ENCODE measurements at places on chromosomes 5 and 9.

DNA sequence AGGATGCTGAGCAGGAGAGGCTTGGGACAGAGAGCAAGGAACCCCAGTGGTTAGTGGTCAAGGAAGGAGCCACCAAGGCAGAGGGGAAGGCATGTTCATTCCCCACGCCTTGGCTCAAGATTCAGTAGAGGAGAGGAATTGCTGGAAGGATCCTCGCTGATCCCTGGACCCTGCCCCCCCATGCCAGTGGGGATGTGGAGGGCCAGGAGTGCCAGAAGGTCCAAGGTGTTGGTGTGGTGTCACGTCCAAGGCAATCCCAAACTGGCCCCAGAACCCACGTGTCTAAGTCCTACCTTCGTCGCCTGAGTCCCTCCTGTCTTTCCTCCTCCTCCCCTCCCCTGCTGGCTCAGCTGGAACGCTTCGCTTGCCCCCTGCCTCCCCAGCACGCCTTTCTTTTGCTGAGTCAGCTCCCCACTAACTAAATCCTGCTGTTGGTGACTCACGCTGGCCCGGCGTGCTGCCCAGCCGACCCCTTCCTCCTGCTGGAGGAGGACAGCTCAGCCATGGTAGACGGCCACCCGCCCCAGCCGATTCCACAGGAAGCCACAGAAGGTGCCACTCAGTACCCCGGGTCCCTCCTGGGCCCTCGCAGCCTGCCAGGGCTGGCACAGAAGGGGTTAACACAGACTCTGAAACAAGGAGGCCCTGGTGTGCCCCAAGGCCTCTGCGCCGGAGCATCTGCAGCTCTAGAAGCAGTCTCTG lies 37.6 kb upstream of the ORM1 start:
- DNase-seq, result no peak

DNA sequence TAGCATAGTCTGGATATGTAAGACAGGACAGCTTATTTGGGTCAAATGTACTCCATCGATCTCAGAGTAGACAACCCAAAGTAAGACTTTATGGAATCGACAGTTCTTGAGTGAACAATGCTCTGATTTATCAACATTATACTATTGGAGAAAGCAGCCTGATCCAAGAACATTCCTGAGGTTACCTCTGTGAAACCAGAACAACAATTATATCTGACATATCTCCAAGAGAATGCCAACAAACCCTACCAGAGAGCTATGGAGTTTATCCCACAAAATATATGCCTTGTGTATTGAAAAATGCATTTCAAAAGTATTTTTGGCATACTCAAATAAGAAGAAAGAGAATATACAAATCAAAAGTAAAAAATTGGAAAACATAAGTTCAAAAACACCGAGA lies 1985.9 kb downstream of the EFNA5 start:
- no peak for DNase-seq

DNA sequence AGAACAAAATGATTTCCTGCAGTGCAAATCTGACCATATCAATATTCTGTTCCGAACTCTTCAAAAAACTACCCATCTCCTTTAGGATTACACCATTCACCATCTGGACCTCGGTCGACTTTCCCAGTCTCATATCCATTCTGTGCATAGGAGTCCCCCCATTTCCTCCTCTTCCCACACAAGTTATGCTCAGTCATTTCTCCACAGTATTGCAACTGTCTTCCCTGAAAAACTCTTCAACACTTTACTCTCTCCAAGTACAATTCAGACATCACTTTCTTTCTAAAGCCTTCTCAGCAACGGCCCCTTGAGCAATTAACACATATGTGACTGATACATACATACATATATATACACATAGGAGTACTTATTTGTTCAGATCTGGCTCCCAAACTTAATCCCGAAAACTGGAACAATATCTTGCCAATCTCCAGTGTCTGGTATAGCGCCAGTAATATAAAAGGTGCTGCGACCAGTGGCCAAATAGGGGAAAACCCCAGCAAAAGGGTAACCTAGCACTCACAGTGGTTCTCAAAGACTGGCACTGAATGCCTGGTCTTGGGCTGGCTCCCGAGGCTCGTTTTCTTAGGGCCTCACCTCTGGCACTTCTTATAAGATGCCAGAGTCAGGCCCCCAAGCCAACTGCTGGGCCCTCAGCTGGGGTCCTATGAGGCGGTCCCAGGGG lies 629 bp downstream of the ZBTB26 start:
- no peak for DNase-seq

- DNase-seq, result no peak
Observed at GRCh38 chr9:12814877-12815237, 40.0 kb downstream of the LURAP1L start.

DNA sequence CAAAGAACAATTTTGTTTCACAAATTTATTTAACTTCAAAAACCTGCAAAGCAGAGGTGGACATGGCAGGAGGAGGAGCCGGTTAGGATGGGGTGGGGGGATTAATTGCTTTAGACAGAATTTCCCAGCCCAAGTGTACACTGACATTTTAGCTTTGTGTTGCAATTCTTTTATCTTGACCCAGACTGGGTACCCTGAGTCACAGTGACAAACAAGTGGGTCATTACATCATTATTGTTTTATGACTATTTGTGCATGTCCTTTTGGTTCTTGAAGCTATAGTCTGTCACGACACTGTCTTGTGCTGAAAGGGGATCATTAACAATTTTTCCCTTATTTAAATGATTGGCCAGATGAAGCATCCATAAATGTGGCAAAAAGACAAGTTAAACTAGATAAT lies 84.5 kb upstream of the VCAN start:
- no peak for DNase-seq

- no peak for DNase-seq
Observed at GRCh38 chr5:74321326-74321725, 319.2 kb downstream of the ENC1 start.

GRCh38 chr5:149959406-149960236 lies 937 bp upstream of the SLC26A2 start:
- peak; percentile 13 for DNase-seq

GRCh38 chr5:177389241-177390169 lies 5.3 kb downstream of the SLC34A1 start:
- peak; percentile 42 for DNase-seq

DNA sequence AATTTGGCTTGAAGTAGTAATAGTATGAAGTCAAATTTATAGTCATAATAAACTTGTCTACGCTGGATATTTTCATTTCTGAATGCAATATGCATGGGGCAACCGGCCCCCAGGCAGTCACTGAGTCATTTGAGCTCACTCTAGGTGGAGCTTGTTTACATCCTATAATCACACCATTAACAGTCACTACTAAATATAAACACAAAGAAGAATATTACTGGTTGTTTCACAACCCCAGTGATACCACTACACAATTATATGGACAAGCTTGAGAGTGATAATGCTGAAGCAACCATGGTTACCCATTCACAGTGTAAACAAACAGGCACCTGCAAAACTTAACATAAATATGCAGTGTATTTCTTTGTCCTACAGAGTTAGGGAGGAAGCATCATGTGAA lies 68.7 kb downstream of the MARCHF3 start:
- DNase-seq, result no peak

DNA sequence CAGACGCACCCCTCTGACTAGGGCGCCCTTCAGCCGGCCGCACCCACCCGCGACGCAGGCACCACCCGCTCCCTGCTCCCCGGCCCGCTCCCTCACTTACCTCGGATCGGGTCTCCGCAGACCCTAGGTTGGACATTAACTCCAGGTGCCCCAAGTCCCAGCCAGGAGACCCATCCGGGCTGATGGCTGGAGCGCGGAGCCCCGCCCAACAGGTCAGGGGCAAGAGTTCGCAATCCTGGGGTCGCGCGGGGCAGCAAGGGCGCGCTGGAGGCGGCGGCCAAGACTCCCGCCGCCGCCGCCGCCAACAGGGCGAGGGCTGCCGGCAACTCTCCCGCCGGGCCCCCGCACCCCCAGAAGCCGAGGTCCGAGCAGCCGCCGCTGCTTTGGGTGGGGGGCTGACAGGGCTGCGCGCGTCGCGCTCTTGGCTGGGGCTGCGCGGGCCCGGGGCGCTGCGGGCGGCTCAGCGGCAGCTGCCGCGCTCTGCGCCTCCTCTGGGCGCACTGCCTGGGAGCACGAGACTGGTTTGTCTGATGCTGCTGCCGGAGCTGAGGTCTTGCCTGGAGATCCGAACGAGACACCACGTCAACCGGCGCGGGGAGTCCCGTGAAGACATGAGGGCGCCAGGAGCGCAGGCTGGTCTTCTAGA lies at the start of gene GDNF:
Gene GDNF (minus strand): TSS at position 635 of the 646 bp plus-strand sequence. CDS start 5,245 bp downstream, outside the sequence.
- no peak for DNase-seq

- no peak for DNase-seq
Observed at GRCh38 chr5:132773114-132773513, 3.9 kb downstream of the SEPTIN8 start.

DNA sequence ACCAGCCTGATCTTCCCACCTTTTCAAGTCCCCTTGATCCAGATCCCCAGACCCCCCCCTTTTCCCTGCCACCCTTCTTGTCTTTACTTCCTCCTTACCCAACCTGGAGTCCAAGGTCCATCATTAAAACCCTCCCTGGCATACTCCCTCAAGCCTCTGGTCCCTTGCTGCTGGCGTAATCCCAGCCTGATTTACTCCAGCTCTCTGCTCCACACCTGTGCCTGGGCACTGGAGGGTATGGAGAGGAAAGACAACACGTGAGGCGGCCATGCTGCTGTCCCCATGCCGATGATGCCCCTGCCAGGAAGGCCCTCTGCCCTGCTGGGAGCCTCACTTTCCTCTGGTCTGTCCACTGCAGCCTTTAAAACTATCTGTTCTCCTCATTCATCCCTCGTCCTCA lies 5.1 kb downstream of the B4GALT7 start:
- DNase-seq, result no peak

DNA sequence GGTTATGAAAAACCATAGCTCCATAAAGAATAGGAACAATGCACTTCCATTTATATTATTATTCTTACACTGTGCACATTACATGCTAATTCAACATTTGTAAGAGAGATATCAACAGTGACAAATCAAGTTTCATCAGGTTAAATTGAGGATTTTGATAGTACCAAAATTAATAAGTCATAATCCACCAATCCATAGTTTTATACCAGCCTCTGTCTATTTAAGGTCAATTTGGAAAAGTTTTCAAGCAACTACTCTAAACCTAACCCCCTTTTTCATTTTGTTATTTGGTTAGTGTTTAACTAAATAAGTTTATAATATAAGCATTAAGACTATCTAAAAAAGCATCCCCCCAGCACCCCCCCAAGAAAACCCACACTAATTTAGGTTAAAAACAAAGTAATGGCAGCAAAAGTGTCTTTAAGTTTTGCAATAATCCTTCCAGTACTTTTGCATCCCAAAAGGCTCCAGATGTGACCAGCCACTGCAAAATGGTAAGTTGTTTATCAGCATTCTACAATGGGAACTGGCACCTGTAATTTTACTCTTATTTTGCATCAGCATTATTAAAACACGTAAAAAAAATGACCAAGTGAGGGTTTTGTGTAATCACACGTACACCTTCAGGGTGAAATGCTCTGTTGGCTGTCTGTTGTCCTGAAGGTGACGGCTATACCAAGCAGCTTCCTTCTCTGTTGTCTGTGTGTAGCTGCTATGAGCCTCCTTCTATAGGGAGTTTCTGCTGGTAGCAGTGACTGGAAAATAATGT lies 36.8 kb upstream of the SSBP2 start:
- DNase-seq, result no peak

DNA sequence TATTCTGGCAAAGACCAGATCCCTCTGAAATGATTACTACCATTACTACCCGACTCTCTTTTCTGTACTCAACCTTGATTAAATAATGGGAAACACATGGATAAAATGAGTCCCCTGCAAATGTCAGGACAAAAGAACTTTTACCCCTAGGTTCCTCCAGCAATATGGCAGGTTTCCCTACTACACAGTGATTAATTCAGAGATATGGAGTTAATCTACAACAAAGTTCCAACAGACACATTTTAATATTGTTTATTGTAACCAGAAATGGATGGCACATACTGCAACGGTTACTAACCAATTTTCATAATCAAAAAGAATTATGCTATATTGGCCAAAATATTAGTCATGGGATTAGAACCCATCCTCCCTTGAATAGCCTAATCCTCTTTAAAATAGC lies 294.8 kb downstream of the ATPSCKMT start:
- no peak for DNase-seq

DNA sequence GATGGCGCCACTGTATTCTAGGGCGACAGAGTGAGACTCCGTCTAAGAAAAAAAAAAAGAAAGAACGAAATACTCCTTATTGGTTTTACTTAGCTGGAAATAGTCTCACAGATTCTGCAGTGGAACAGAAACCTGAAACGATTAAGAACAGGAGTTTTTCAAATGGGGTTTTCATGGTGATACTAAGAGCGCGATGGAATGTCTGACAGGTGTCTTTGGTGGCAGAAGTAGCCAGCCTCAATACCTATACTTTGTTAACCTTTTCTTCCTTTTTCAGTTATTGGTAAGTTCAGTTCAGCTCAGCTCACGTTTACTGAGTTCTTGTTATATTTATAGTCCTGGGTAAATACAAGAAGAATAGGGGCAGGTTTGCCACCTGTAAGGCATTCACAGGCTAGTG lies 123.9 kb downstream of the FOCAD start:
- no peak for DNase-seq

DNA sequence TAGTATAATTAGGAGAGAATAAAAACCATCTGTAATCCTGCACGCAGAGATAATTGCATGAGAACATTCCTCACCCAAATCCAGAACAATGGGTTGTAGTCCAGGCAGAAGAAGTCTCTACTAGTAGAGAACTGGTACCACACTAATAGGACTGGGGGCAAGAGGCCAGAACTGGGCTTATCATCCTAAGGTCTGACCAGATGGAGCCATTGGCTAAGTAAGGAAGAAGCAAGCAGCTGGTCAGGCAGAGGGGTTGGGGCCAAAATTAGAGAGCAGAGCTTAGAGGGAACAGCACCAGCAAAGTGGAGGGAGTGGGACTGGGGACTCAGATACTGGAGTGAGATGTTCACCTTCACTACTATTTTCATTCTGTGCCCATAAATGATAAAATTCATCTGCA lies 35.4 kb upstream of the MAP1B start:
- no peak for DNase-seq

DNA sequence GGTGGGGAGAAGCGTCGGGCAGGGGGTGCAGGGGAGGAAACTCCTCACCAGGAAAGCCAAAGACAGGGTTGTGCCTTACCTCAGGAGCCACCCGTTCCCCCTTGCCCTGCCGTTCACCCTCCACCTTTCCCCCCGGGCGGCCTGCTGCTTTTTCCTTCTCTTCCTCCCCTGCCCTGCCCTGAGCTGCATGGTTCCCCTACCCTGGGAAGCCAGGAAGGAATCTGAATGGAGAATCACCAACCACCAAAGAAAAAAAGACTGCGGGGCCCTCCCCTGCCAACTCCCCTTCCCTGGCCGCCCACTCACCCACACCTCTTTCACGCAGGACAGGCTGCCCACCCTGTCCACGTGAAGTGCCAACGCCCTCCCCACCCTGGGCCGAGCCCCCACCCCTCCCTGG lies 820 bp upstream of the NFX1 start:
- DNase-seq, result no peak

All from T follicular helper cell (primary cell).